ENCODE measurements at places on chromosomes 3 and 15. TPM values are rescaled to one million over a fixed set of nuclear protein-coding genes. Genes with fewer than 3 reads are reported as not detected.

Gene ZDHHC3
- 54.9 TPM for total RNA-seq

Gene C15orf62
- total RNA-seq: 0.45 TPM

Gene LRRIQ4
- 0.35 TPM for total RNA-seq

Gene CSPG4
- total RNA-seq: 0.07 TPM

Gene MOBP
- not detected for total RNA-seq

Gene RAD18
- 37.6 TPM for total RNA-seq

Gene TAGLN3
- total RNA-seq: not detected

Gene GTF2E1
- total RNA-seq: 25.4 TPM

- no peaks in the 10 kb centered on the region for H3K36me3 ChIP-seq
- DNase-seq: no peak
- no peaks in the 10 kb centered on the region for H3K4me1 ChIP-seq
- no peak overlapping the region for H3K4me3 ChIP-seq
- H3K27ac ChIP-seq: no peak overlapping the region
- H3K27me3 ChIP-seq: no peaks in the 10 kb centered on the region
Measured at GRCh38 chr15:33243393-33243792, 48.9 kb upstream of the FMN1 start.

- H3K4me3 ChIP-seq: no peak overlapping the region
- H3K36me3 ChIP-seq: peaks cover 69% of the 10 kb centered on the region
- H3K4me1 ChIP-seq: peaks cover 1% of the 10 kb centered on the region
- no peak overlapping the region for H3K27ac ChIP-seq
- no peak for DNase-seq
- no peaks in the 10 kb centered on the region for H3K27me3 ChIP-seq
Measured at GRCh38 chr3:133610031-133610430, 36.5 kb downstream of the CDV3 start.

- H3K4me3 ChIP-seq: no peak overlapping the region
- H3K4me1 ChIP-seq: peaks cover 41% of the 10 kb centered on the region
- no peaks in the 10 kb centered on the region for H3K27me3 ChIP-seq
- H3K27ac ChIP-seq: no peak overlapping the region
Measured at GRCh38 chr3:9784965-9785364, 7.3 kb downstream of the TADA3 start.

- DNase-seq: no peak
- peaks cover 45% of the 10 kb centered on the region for H3K36me3 ChIP-seq
- H3K27me3 ChIP-seq: no peaks in the 10 kb centered on the region
- no peak overlapping the region for H3K27ac ChIP-seq
- no peak overlapping the region for H3K4me3 ChIP-seq
- peaks cover 34% of the 10 kb centered on the region for H3K4me1 ChIP-seq
Measured at GRCh38 chr3:190558796-190559195, 44.9 kb downstream of the IL1RAP start.

DNA sequence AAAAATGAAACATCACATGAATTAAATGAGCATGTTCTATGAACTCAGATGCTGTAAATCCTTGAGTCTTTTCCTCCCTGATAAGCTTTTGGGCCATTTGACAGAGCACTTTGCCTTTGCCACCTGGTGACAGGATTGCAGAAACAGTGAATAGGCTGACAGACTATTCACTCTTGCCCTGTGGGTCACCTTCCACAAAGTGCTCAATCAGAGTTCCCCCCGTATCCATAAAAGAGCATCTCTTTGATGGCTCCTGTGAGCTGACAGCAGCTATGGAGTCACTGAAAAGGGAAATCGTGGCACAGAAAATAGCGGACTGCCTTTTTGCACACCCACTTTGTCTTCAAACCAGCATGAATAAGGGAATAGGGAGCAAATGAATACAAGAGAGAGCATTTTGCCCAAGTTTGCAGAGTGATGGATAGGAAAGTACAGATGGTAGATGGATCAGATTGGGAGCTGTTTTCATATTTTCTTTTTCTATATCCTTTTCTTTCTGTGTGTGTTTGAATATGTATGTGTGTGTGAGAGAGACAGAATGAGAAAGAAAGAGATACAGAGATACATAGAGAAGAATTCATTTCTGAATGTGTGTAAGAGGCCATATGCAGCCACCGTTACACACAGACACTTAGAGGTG lies 37.8 kb upstream of the GOLM2 start:
- no peaks in the 10 kb centered on the region for H3K36me3 ChIP-seq
- no peak overlapping the region for H3K27ac ChIP-seq
- peaks cover 3% of the 10 kb centered on the region for H3K27me3 ChIP-seq
- H3K4me3 ChIP-seq: no peak overlapping the region
- no peak for DNase-seq

DNA sequence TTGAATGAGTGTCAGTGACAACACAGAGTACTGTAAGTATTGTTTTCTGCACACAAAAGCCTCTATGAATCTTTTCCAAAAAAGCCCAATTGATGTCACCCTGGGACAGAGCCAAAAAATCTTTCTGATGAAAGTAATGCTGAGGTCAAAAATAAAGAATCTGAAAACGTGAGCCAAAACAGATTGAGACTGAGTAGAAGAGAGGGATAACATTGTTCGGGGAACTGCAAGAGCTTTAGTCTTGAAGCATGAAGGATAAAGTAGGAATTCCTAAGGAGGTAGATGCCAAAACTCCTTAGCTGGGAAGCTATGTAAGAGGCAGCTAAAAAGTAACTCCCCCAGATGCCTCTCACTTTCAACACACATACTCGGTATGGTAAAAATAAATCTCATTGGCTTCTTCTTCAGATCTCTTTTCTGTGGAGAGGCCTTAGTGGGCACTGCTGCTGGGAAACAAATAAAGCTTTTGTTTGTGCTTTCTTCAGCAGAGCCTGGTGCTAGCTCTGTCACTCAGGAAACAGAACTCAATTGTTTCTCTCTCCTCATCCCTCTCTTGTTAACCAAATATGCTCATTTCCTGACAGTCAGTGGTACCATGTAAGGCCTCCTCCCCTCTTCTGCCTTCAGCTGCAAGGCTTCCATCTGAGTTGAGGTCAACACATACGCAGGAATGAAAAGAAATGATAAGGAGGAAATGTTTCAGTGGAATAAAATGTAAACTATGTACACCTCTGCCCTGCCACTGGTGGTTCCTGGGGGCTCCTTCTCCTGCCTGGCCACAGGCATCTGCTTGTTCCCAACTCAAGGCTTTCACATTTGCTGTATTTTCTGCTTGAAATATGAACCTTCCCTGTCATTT lies 58.1 kb downstream of the CD200 start:
- H3K4me3 ChIP-seq: no peak overlapping the region
- peak overlapping the region; percentile 45 for H3K27ac ChIP-seq
- H3K4me1 ChIP-seq: peaks cover 16% of the 10 kb centered on the region

- H3K4me3 ChIP-seq: no peak overlapping the region
- no peak for DNase-seq
- H3K27me3 ChIP-seq: no peaks in the 10 kb centered on the region
- H3K36me3 ChIP-seq: peaks cover 4% of the 10 kb centered on the region
- peaks cover 6% of the 10 kb centered on the region for H3K4me1 ChIP-seq
Measured at GRCh38 chr3:177523067-177523675, 325.9 kb upstream of the TBL1XR1 start.

DNA sequence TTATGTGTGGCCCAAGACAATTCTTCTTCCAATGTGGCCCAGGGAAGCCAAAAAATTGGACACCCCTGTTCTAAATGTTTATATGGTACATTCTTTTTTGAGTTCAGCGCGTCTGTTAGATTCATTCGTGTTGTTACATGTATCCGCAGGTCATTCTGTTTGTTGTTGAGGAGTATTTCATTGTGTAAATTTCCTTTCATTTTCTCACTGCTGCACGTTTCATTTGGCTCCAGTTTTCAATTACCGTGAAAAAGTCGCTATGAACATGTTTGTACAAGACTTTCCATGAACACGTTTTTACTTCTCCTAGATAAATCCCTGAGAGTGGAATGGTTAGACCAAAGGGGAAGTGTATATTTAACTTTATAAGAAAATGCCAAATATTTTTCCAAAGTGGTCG lies 7.5 kb upstream of the OPA1 start:
- DNase-seq: no peak
- peaks cover 4% of the 10 kb centered on the region for H3K4me1 ChIP-seq
- no peaks in the 10 kb centered on the region for H3K27me3 ChIP-seq

DNA sequence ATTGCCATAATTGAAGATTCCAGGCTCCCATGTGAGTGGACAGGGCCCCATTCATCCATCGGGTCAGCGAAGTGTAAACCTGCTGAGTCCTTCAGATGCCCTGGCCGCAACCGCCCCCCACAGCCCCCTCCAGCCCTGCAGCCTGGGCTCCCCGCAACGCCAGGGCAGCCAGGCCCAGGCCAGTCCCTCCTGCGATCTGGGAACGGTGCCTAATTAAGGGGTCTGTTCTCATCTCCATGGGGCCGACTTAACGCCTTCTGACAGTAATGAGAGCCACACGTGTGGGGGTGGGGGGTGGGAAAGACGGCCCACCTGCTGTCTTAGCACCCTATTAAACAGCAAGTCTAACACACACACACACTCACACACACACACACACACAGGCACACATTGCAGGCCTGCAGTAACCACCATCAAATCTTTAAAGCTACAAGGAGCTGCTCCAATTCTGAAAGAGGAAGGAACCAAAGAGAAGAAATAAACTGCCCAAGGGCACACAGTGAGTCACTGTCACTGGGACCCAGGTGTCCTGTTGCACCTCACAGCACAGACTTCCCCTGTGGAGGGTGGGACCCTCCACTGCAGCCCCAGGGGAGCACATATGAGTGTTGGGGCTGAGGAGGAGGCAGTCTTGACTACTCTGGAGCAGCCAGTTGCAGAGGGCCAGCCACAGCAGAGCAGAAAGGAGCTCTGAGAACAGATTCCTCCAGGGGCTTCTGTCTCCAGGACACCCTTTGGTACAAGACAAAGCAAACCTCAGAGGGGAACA lies 31.8 kb upstream of the HES1 start:
- no peak overlapping the region for H3K4me3 ChIP-seq
- no peaks in the 10 kb centered on the region for H3K36me3 ChIP-seq
- no peak overlapping the region for H3K27ac ChIP-seq
- no peak for DNase-seq
- peaks cover 3% of the 10 kb centered on the region for H3K4me1 ChIP-seq

- H3K27ac ChIP-seq: no peak overlapping the region
- no peaks in the 10 kb centered on the region for H3K27me3 ChIP-seq
- H3K4me3 ChIP-seq: no peak overlapping the region
- peaks cover 38% of the 10 kb centered on the region for H3K4me1 ChIP-seq
- peaks cover 56% of the 10 kb centered on the region for H3K36me3 ChIP-seq
- peak; percentile 66 for DNase-seq
Measured at GRCh38 chr3:36991923-36992805, 767 bp downstream of the EPM2AIP1 start.

- H3K27me3 ChIP-seq: no peaks in the 10 kb centered on the region
- H3K27ac ChIP-seq: peak overlapping the region; percentile 52
- H3K4me3 ChIP-seq: no peak overlapping the region
- DNase-seq: peak; percentile 85
- no peaks in the 10 kb centered on the region for H3K36me3 ChIP-seq
Measured at GRCh38 chr3:141370065-141370533, 1.8 kb downstream of the ZBTB38 start.

GRCh38 chr3:112411425-112411824 lies 78.5 kb downstream of the CD200 start:
- H3K27ac ChIP-seq: no peak overlapping the region
- no peak for DNase-seq
- peaks cover 9% of the 10 kb centered on the region for H3K4me1 ChIP-seq
- H3K4me3 ChIP-seq: no peak overlapping the region

GRCh38 chr3:48548729-48549705 lies 7.6 kb downstream of the PFKFB4 start:
- H3K27ac ChIP-seq: no peak overlapping the region
- no peaks in the 10 kb centered on the region for H3K27me3 ChIP-seq
- peak; percentile 89 for DNase-seq

GRCh38 chr3:122260206-122260605 lies 64.8 kb upstream of the CSTA start:
- H3K27me3 ChIP-seq: peaks cover 32% of the 10 kb centered on the region
- no peak overlapping the region for H3K27ac ChIP-seq
- no peak for DNase-seq

- H3K27me3 ChIP-seq: no peaks in the 10 kb centered on the region
- no peaks in the 10 kb centered on the region for H3K36me3 ChIP-seq
- DNase-seq: no peak
- no peaks in the 10 kb centered on the region for H3K4me1 ChIP-seq
Measured at GRCh38 chr3:154799800-154800199, 280.3 kb upstream of the MME start.

- peaks cover 3% of the 10 kb centered on the region for H3K4me1 ChIP-seq
- no peak overlapping the region for H3K4me3 ChIP-seq
- peaks cover 14% of the 10 kb centered on the region for H3K36me3 ChIP-seq
- no peak for DNase-seq
- H3K27ac ChIP-seq: no peak overlapping the region
Measured at GRCh38 chr3:48285132-48285531, 44.2 kb downstream of the ZNF589 start.

GRCh38 chr15:56757875-56758274 lies 24.6 kb upstream of the ZNF280D start:
- H3K36me3 ChIP-seq: no peaks in the 10 kb centered on the region
- no peak overlapping the region for H3K27ac ChIP-seq
- H3K27me3 ChIP-seq: peaks cover 13% of the 10 kb centered on the region
- H3K4me1 ChIP-seq: no peaks in the 10 kb centered on the region
- no peak overlapping the region for H3K4me3 ChIP-seq

DNA sequence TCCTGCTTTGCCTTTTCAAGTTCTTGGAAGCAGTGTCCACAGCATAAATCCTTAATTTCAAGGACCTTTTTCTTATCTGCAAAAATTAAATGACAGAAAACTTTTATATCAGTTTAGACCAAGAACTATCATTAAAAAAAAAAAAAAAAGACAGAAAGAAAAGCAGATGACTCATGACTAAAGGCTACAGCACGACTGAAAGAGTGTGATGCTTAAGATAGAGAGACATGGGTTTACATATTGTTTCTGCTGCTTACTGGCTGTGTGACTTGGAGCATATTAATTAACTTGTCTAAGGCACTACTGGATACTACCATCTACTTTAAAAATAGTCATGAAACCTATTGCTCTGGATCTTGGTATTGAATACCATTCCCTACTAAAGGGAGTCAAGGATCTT lies 62.3 kb downstream of the CEP152 start:
- no peaks in the 10 kb centered on the region for H3K27me3 ChIP-seq
- H3K36me3 ChIP-seq: peaks cover 48% of the 10 kb centered on the region
- H3K27ac ChIP-seq: no peak overlapping the region
- no peak overlapping the region for H3K4me3 ChIP-seq
- H3K4me1 ChIP-seq: no peaks in the 10 kb centered on the region

DNA sequence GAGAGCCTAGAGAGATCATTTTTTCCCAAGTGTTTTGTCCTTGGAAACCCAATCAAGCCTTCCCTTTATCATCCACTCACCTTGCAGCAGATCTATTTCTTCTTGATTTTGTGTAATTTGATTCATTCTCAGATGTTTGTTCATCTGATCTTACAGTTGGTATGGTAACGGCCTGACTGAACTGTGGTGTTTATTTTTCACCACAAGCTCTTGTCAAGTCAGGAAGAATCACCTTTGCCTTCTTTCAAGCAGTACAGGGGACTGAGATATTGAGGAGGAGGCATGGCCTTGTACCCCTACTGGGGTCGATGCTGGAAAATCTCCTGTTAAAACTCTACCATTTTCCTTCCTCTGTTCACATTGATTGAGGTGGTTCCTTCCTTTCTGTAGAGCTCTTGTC lies 361.4 kb upstream of the CFAP20DC start:
- peaks cover 16% of the 10 kb centered on the region for H3K4me1 ChIP-seq
- no peaks in the 10 kb centered on the region for H3K27me3 ChIP-seq
- no peaks in the 10 kb centered on the region for H3K36me3 ChIP-seq

- H3K27ac ChIP-seq: no peak overlapping the region
- no peaks in the 10 kb centered on the region for H3K36me3 ChIP-seq
- DNase-seq: no peak
- H3K4me1 ChIP-seq: no peaks in the 10 kb centered on the region
- no peaks in the 10 kb centered on the region for H3K27me3 ChIP-seq
Measured at GRCh38 chr3:54433846-54434245, 311.5 kb downstream of the CACNA2D3 start.

Measured in activated CD8-positive, alpha-beta memory T cell treated with anti-CD3 and anti-CD28 coated beads, Interleukin-2, amount 10 ng/mL, durations not matched to agents 7 days and 5 days (primary cell).